ENCODE measurements at places on chromosomes 7 and 10.

- DNase-seq, result no peak
Observed at GRCh38 chr7:24967696-24968095, 12.3 kb downstream of the OSBPL3 start.

GRCh38 chr7:111528331-111528730 lies 34.0 kb downstream of the IMMP2L start:
- DNase-seq, result no peak

- DNase-seq, result no peak
Observed at GRCh38 chr10:70188768-70189167, 18.5 kb upstream of the SAR1A start.

- no peak for DNase-seq
Observed at GRCh38 chr10:32538256-32538655, 92.3 kb downstream of the CCDC7 start.

- no peak for DNase-seq
Observed at GRCh38 chr7:156547884-156548561, 92.6 kb upstream of the RNF32 start.

Measured in stimulated activated CD8-positive, alpha-beta memory T cell treated with anti-CD3 and anti-CD28 coated beads, Interleukin-15, amount 100 ng/mL, for 24 hours (primary cell).